Aorta (tissue), 5 donors: ENCODE measurements at places on chromosomes 6 and 20.

DNA sequence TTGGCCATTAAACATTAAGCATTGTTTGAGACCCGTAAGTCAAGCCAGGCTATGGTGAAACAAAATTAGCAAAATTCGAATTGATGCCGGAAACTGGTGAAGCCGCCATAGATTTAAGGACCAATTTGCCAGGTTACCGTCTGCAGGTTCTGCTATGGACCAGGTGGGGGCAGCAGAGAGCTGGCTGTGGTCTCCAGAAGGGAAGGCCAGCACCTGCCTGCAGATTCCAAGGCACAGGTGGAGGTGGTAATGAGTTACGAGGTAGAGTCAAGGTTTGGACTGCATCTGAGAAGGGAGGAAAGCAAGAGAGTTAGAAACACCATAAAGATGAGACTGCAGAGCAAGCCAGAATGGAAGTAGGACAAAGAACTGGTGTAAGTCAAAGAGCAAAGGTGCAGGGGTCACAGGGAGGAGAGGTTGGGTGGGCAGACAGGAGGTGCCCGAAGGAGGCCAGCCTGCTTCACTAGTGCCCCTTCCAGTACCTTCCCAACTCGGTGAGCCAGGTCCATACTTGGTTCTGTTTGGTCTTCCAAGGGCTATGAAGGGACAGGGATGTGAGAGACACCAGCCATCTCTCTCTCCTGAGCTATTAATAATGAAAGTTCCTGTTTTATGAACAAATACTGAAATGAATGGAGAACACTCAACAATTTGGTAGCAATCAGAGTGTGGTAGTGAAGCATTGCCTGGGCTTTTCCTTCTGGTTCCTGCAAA is 131.6 kb upstream of the ESR1 start:
- peak; percentile 47 for DNase-seq

DNA sequence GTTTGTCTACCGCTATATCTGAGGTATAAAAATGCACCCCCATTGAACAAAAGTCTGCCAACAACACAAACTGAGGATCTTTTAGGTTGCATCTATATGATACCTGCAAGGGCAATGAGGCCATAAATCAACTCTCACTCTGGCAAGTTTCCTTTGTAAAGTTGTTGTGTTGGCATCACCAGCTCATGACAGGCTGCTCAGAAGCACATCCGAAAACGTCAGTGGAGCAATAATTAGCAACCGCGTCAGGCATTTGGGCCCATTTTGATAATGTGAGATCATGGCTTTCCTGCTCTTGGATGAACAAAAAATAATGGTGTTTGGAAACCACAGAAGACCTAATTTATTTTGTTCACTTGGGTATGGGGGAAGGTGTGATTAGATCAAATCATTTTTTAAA is 12.0 kb upstream of the SLC22A3 start:
- DNase-seq = no peak

DNA sequence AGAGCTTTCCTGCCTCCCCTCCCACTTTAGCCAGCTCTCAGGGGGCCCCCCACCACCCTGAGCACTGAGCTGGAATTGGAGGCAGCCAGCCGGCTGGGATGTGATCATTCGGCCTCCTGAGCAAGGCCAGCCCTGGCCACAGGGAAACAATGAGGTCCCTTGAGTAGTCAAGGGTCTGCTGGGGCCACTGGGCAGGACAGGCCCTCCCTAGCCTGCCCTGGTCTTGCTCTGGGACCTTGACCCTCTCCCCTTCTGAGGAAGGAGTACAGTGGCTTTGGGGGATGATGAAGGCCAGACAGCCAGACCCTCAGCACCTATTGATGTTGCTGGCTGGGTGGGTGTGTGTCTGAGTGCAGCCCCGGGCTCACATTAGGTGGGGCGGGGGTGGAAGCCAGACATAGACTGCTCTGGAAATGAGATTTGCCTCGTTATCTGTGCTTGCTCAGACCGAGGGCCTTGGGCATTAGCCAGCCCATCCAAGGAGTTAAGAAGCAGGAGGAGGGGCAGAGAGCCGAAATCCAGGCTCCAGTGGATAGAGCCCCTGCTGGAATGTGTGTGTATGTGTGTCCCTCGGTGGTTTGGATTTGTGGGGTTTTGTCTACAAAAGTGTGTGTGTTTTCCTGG is 21.3 kb downstream of the CD40 start:
- no peak for DNase-seq

DNA sequence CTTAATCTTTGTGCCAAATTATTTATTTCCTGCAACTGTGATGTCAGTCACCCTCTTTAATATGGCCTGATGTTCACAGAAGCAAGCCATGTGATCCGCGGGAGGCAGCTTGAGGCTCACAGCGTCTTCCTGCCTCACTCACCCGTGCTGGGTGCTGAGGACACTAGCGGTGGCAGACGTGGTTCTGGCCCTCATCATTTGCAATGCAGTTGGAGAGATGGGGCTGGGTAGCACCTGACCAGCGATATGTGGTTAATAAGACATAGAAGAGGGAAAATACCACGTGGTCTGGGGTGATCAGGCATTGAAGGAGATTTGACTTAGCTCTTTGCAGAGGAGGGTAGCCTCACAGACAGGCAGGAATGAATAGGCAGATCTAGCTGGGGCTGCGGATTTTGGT is 264.7 kb downstream of the TMEM242 start:
- no peak for DNase-seq

GRCh38 chr6:3732345-3733141 is 19.0 kb downstream of the PXDC1 start:
- peak; percentile 83 for DNase-seq

GRCh38 chr20:2163312-2163711 is 61.7 kb downstream of the STK35 start:
- no peak for DNase-seq

- no peak for DNase-seq
These were observed 57.2 kb upstream of the F13A1 start for GRCh38 chr6:6377621-6378020.
